Inflammatory macrophage treated with lipopolysaccharide for 4 hours (primary cell): ENCODE measurements at places on chromosomes 6 and 20.

- no peak for DNase-seq
Observed at GRCh38 chr20:11084508-11084907, 410.7 kb upstream of the JAG1 start.

GRCh38 chr20:40880063-40880728 is 148.4 kb upstream of the TOP1 start:
- DNase-seq: peak; percentile 47

DNA sequence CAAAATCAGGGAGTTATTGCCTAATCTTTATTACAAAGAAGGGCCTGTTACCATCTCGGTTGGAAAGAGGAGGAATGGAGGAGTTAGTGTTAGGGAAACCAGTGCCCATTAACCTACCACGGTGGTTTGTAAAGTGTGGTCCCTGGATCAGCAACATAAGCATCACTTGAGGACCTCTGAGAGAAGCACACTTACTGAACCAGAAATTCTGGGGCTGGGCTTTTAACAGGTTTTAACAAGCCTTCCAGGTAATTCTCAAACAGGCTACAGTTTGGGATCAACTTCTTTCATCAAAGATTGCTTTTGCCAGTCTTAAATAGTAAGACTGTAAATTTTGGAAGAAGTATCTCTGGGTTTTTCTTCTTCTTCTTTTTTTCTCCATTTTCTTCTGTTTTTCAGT is 329.5 kb upstream of the JAG1 start:
- no peak for DNase-seq

- DNase-seq: peak; percentile 41
Observed at GRCh38 chr6:134201716-134202115, 116.2 kb downstream of the SGK1 start.

GRCh38 chr6:143348531-143348930 is 102.0 kb downstream of the ADAT2 start:
- DNase-seq: no peak

GRCh38 chr20:46349035-46349741 is 40.9 kb upstream of the CDH22 start:
- peak; percentile 48 for DNase-seq

DNA sequence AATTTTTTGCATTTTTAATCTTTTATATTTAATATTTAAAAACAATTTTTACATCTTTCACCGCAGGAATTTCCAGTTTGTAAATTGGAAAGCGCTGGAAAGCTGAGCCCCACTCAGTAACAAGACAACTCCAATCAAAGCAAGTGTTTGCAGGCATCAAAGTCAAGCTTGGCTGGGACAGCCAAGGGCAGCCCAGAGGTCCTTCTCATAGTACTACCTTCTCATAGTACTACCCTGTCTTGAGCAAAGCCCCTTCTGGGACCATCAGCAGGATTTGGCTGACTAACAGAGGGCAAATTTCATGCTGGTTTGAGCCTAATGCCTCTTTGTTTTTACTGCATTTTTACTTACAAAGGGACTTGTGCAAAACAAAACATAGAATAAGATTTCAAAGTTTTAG is 228.3 kb downstream of the SIM1 start:
- DNase-seq: no peak

GRCh38 chr6:167479901-167480648 is 155.2 kb downstream of the TTLL2 start:
- peak; percentile 84 for DNase-seq

- no peak for DNase-seq
Observed at GRCh38 chr20:61300709-61301108, 48.6 kb downstream of the CDH4 start.

DNA sequence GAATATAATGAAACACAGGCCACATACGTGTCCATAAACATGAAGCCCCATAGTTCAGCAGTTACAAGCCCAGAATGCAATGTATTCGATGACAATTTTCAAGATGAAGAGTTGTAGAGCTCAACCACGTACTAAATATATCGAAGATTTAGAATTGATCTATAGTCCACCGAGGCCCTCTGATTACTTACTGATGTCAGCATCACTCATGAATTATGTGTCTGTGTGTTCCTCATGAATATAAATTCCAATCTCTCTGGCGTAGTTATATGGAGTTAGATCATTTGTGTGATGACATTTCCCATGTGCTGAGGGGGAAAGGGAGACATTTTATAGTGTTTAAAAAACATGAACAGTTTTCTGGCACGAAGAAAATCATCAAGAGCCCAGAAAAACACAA is 97.5 kb downstream of the PFDN4 start:
- DNase-seq: no peak

DNA sequence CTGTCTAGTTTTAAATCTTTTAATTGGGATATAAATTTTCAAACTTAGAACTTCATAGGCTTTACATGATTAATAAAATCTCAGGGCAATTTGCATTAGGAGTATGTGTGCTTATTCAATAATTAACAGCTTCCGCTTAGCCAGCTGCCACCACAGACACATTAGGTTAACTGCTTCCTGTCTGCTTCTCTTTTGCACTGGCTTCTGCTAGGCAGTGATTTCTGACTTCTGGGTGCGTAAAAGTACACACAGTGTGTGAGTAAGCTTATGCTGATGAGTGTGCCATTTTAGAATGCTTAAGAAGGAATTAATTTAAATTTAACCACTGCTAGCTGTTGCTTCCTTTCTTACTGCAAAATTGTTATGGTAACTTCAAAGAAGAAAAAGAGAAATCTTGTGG is 73.9 kb downstream of the F13A1 start:
- DNase-seq: peak; percentile 7

DNA sequence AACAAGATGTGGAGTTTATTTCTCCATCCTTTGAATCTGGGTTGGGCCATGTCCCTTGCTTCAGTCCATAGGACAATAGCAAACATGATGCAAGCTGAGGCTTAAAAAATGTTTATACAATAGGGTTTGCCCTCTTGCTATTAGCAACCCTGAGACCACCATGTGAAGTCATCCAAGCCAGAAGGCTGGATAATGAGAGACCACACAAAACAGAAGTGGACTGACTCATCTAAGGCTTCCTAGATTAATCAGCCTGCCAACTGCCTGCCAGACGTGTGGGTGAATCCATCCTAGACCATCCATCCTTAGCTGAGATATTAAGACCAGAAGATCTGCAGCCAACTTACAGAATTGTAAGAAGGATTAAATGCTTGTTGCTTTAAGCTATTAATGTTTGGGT is 38.1 kb upstream of the ISM1 start:
- DNase-seq: no peak

GRCh38 chr6:144351379-144352127 is 66.4 kb downstream of the UTRN start:
- no peak for DNase-seq

DNA sequence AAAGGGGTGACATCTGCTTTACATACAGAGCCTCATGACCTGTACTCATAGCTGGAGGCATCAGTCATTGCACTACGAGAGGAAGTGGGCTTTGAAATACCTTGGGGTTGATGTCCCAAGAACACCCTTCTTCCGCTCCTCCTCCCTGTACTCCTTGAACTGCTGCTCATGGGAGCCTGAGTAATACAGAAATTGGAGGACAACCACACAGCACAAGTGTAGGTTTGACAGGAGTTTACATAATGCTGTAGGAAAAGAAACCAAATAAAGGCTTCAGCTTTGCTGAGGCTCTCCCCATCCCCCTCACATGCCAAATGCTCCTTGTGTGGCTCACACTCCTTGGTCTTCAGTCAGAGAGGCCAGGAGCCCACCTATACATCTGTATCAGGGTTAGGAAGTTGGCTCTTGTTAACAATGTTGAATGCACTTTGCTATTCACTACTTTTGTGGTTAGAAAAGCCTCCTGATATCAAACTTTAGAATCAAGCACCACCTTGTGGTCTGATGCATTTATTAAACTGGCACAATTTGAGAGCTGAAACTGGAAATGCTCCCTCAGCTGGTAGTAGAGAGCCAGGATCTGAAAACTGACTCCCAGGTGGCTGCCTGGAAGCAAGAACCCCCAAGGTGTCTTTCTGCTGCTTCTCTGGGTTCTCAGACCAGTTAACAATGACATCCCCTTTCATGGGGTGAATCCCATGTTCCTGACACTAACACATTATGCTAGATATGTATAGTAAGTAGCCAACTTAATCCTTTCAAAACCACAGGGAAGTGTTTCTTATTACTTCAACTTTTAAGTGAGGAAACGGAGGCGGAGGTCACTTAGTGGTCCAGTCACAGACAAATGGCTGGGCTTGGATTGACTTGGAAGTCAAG is 56.2 kb upstream of the EDN1 start:
- DNase-seq: peak; percentile 99

GRCh38 chr6:73854998-73855718 is 159.2 kb downstream of the CD109 start:
- DNase-seq: peak; percentile 81

DNA sequence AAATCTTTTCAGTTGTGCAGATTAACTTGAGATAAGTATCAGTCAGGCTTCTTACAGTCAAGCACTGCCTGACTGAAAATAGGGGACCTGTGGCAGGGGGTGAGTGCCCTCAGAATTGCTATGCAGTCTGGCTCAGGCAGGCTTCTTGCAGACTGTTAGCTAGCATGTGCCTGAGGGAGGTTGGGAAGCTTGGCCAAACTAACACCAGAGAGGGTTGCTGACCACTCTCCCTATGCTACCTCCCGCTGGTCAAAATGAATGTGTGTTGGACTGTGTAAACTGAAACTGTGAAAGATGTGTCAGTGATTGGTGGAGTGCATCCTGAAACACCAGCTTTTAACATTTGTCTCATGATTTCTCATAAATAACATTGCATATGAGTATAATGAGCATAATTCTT is 622.3 kb upstream of the IMPG1 start:
- DNase-seq: no peak

DNA sequence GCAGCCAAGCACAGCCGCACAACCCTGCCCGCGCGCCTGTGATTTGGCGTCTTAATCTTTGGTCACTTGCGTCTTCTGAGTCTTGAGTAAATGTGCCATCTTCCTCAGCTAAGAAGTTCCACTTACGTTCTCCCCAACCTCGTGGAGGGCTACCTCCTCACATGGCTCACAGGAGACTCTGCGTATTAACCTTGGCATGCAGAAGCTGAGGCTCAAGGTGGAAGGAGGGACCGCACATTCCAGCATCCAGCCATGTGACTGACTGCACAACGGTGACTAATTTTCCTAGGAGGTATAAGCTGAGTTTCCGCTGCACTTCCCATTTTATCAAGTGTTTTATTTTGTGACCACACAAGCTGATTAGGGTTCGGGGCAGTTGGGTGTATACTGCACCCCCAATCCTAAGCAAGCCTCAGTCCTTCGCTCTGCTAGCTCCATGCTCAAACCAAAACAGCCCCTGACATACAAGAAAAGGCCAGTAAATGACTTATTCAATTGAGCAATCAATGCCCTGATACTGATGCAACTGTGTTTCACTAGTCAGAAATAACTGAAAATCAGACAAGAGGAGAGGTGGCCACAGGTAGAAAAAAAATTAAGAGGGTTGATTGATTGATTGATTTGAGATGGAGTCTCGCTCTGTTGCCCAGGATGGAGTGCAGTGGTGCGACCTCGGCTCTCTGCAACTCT is 7.0 kb downstream of the BEND3 start:
- DNase-seq: peak; percentile 51

DNA sequence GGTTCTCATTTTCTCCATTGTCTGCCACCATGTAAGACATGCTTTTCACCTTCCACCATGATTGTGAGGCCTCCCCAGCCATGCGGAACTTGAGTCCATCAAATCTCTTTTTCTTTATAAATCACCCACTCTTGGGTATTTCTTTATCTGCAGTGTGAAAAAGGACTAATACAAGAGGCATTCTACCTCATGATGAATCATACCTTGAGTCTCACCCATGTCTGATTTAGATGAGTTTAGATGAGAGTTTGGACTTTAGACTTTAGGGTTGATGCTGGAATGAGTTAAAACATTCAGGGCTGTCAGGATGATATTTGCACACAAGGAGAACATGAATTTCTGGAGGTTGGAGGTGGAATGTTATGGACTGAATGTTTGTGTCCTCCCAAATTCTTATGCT is 545.6 kb downstream of the C6orf118 start:
- no peak for DNase-seq

DNA sequence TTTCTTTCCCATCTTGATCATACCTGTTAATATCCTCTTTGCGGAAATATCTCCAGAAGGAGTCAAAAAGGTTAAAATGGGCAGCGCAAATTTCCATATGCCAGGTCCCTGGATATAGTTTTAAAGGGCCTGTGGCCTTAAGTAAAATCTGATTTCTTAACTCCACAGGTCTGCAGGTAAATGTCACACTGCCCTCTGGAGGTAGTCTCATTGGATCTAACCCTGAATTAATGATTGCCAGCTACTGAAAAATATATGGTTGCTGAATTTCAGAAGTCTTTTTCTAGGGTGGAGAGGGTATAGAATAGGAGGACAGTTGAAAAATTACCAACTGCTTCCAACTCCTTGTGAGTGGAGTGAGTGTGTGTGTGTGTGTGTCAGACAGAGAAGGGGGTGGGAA is 8.5 kb downstream of the MOXD1 start:
- DNase-seq: no peak

GRCh38 chr20:37931153-37931922 is 28.4 kb downstream of the VSTM2L start:
- DNase-seq: no peak
